ENCODE measurements at places on chromosomes 2 and 18.

GRCh38 chr18:78595924-78596573, 383.6 kb upstream of the SALL3 start:
- DNase-seq: no peak

DNA sequence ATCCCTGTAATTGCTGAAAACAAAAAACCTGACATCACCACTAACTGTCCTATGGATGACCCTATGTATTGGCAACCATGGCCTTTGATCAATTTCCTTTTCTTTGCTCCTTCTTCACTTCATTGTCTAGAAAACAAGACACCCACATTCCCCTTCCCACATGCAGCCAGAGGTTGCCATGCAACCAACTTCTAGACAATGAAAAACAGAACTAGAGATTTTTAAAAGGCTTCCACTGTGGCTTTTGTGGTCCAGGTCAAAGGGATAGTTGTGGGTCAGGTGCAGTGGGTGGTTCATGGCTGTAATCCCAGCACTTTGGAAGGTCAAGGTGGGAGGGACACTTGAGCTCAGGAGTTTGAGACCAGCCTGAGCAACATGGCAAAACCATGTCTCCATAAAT, 139.3 kb upstream of the DOK6 start:
- DNase-seq: no peak

DNA sequence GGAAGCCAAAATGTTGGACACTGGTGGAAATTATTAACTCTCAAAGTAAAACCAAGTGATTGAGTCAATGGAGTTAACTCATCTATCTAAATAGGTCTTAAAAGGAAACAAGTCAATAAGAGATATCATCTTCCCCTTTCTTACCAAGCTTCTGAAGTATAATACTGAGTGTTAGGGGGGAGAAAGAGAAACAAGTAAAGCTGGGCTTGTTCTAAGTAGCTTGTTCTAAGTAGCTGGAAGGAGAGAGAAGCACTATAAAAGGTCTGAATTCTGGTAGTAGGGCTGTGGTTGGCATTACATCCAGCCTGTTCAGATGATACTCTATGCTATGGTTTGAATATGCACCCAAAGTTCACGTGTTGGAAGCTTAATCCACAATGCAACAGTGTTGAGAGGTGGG, 26.8 kb downstream of the YES1 start:
- DNase-seq: no peak

DNA sequence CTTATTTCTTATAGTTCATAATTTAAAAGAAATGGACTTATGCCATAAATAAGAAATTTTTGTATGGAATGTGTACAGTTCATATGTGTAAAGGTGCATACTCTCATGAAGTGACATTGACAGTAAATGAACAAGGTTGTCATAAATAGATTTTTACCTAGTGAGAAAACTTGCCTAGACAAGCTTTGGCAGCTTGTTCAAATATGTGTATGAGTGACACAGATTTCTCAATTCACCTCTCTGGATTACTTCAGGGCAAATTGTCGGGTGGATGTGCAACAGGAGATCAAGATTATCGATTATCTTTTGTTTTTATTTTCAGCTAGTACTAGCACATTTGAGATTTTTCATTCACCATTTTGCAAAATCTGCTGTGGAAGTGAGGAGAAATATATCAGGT, 758.1 kb upstream of the ACVR2A start:
- no peak for DNase-seq

DNA sequence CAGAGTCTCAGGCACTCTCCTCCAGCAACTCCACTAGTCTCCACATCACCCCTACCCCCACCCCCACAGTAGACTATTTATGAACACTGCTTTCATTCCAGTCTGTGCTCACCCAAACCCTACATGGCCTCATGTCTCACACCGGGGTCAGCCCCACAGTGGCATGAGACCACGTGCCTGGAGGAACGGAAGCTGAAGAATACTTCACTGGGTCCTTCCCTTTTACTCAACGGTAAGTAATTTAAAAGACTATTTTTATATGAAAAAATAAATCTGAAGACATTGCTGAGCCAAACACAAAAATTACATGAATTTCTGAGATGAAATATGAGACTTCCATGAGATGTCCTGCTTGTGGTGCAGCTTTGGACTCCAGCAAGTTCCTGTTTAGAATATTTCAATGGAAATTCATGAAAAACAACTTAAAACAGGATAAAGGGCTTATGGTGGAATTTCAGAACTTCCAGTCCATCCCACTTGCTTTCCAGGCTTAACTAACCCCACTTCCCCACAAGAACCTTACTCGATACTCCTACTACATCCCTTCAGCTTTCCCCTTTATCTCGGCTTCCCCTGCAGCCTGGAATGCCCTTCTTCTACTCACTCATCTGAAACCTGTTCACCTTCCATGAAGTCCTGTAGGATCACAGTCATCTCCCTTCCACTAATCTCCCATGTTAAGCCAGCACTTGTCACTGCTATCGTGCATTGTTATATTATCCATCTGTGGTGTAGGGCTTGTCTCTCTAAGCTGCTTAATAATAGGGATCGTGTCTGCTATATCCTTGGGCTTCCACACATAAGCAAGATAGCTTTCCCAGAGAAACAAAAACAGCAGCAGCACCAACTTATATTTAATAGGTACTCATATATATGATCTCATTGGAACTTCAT, 47.9 kb downstream of the SLC14A1 start:
- no peak for DNase-seq
